ENCODE measurements at places on chromosomes 7 and 10.

DNA sequence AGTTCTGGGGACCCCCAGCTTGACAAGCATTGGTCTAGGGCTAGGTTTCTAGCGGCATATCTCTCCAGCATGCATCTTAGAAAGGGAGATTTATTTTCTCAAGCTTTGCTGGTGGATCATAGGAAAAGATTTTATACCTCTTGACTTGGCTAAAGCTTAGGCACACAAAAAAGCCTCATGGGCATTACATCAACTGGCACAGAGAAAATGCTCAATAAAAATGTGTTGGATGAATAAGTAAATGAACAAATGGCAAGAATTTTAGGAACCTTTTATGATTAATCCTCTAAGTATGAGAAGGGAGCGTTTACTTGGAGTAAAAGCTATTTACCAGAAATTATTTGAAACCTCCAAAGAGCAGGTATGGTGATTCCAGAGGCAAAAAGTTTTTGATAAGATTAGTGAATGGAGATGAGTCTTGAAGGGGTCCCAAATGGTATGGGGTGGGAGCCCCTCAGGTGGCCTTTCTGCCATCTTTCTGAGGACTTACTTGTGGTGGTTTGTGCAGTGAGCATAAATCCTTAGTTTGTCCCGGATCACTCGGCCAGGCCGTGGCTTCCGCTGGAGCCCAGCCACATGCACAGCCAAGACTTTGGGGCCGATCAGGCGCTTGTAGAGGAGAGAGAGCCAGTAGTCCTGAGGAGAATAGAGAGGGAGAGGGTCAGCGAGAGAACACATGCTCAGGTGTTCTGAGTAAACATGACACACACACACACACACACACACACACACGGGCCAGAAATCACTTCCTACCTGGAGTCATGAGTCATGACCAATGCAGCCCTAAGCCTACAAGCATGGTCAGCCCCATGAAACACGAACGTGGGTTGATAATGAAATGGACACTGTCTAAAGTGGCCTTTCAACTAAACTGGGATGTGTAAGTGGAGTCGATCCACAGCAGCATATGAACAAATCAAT, 43.1 kb upstream of the HPS1 start:
- no peak for DNase-seq

GRCh38 chr7:29607889-29608288, 44.3 kb downstream of the PRR15 start:
- no peak for DNase-seq

DNA sequence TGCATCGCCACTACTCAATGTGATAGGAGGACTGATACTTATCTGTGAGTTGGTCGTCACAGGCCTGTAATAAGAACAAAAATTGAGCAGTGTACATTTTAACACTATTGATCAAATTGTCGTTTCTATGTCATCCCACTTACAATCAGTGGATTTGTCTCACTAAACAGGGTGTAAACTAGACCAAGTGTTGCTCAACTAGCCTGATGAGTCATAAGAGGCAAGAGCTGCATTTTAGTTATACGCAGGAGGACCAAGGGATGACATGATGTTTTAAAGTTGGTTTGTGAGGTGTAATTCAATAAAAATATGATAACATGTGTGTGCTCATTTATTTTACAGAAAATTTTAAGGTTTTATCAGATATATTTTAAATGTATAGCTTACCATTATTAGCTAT, 1239.2 kb downstream of the REEP3 start:
- no peak for DNase-seq

DNA sequence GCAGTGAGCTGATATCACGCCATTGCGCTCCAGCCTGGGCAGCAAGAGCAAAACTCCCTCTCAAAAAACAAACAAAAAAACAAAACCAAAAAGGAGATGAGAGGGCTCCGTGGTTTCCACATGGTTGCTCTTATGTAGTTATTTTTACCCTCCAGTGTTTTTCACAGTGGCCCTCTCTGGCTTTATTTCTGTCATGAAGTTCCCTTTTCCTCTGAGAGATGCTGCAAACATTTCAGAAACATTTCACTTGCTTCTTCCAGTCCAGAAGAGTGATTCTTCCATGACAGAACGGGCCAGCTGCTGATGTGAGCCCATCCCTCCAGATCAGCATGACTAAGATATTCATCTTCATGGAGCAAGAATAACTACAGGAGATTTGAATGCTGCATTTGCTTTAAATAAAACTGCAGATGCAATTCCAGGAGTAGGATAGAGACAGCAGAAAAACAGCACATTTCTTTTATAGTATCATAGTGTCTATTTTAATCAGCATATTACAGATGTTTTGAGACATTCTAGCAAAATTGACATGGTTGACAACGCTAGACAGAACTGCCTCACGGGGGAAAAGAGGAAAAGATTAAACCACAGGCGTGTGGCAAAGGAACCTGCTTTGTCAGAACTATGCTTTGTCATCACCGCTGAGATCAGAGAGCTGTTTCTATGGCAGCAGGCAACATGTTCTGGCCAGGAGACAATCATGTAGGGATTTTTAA, 40.3 kb downstream of the NRCAM start:
- peak; percentile 29 for DNase-seq

DNA sequence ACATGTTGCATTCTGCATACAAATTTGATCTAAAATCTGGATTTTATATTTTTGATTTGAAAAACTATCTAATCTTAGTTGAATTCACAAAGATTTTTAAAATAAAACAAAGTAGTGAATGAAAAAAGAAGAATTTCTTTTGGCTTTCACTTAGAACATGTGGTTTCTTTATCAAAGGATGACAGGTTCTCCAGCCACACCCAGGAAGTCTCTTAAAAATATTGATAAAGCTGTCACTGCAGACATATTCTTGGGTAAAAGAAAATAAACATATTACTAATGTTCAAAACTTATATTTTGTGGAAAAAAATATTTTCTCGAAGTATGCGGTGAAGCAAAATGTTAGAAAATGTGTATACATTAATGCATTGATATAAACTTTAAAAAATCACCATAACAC, 44.3 kb downstream of the ARL4A start:
- DNase-seq, result no peak

DNA sequence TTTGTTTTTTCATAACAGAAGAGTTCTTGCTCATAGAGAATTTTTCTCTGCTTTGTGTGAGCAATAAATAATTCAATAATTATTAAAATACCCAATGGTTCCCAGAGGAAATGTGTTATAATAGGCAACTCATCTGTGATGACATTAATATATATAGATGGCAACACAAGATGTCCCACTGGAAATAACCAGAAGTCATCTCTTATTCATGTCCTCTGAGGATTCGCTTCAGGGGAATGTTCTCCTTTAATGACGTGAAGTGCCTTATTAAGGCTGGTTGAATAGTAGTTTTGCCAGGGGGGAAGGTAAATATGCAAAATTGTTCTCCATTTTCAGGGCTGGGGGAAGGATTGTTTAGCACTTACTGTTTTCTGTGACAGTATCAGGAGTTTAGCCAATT, 3.1 kb downstream of the SLC39A12 start:
- no peak for DNase-seq

DNA sequence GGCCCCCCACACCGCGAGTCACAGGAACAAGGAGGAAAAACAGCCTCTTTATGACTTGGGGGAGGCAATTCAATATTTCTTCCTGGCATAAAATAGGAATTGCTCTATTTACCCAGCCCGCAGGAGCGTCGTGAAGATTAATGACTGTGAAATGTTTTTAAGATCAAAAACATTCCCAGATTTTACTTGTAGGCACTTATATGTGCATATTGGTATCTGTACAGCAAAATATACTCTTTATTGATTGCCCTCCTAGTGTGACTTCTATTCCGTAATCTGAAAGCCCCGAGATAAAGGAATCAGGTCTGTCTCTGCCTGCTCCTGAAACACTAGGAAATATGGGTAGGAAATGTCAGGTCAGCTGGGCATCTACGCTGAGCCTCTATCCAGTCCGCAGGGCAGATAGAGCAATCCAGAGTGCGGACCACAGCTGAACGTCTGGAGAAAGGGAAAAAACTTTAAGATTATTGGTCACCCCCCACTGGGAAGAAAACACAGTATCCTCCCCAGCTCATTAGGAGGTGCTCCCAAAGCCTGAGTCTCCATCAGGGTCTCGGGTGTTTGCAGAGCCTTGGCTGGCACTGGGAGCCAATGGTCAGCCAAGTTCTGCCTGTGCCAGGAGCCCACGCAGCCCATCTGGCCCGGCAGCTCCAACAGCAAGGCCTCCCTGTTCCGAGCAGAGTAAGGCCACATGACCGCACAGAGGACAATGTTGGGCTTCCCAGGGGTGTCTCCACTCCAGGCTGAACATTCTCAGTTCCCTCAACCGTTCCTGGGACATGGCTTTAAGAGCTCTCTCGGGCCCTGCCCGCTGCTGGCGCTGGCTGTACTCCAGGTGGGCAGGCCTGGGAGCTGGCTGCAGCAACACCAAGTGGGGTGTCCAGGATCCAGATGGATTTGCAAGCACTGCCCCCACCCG, 7.7 kb downstream of the CTBP2 start:
- DNase-seq, result no peak

GRCh38 chr7:94382746-94383145, 11.9 kb upstream of the COL1A2 start:
- no peak for DNase-seq

DNA sequence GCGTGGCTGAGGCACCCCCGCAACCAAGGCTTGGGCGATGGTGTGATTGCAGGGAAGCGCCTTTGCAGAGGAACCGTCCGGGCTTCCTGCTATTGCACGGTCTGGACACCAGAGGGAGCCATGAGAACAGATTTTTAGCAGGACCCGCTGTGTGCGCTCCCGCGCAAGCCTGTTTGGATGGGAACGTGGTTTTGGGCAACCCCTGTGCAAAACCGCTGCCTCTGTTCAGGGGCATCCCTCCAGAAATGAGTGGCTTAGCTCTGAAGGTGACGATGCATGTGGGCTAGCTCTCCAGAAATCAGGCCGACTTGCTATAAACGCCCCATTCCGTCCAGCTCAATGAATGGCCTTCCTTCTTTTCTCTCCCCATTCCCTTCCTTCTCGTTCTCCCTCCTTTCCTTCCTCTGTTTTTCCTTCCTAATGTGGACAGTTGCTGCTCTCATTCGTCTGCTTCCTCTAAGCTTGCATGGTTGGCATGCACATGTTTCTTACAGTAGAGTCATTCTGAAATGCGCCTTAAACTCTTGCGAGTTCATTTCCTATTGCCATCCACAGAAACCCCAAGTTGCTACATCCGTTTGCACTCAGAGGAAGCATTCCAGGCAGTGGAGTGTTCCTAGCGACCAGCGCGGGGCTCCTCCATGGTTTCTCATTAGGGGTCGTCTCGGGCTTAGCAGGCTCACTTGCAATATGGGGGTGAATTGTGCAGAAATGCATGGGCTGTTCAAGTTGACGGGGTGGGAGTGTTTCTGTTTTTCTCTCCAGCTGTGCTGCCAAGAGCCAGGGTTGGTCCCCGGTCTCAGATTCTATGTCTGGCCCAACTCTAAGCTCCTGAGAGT, 302.5 kb upstream of the GALNT17 start:
- peak; percentile 64 for DNase-seq

DNA sequence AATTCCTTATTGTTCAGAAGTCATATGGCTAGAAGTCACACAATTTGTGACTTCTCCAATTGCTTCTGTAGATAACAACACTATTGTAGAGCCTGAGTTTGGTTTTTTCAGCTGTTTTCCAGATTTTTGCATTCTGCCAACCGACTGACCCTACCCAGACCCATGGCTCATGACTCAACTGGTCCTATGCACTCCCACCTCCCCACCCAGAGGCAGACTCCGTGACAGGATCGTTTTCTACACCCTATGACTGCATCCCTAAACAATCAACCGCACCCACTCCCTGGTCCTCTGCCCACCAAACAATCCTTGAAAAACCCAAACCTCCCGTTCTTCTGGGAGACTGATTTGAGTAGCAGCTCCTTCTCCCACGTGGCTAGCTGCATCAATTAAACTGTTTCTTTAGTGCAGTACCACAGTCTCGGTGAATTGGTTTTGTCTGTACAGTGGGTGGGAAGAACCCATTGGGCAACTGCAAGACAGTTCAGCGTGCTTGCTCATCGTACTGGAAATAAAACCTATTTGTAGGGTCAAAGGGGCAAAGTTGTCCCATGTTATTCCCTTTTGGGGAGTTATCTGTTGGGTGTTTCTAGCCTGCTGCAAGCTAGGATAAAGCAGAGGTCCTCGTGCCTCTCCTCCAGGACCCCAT, 150.3 kb upstream of the FAM20C start:
- no peak for DNase-seq

DNA sequence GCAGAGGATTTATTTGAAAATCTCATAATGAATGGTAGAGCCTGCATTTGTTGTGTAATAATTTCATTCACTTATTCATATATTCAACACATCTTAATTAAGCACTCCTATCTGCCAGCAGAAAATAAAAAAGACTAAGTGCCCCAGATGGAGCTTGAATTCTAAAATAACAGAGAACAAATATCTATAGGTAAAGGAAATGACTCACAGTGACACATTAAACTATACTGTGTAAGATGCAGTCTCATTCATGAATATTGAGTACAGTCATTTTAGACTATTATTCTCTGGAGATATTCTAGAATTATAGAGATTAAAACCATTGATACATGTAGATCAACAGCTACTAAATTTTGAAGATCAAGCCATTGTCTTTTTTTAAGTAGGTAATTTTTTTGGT, 72.1 kb downstream of the PTPRZ1 start:
- DNase-seq, result no peak

- DNase-seq, result no peak
Observed at GRCh38 chr7:141234335-141235105, 160.7 kb downstream of the TMEM178B start.

DNA sequence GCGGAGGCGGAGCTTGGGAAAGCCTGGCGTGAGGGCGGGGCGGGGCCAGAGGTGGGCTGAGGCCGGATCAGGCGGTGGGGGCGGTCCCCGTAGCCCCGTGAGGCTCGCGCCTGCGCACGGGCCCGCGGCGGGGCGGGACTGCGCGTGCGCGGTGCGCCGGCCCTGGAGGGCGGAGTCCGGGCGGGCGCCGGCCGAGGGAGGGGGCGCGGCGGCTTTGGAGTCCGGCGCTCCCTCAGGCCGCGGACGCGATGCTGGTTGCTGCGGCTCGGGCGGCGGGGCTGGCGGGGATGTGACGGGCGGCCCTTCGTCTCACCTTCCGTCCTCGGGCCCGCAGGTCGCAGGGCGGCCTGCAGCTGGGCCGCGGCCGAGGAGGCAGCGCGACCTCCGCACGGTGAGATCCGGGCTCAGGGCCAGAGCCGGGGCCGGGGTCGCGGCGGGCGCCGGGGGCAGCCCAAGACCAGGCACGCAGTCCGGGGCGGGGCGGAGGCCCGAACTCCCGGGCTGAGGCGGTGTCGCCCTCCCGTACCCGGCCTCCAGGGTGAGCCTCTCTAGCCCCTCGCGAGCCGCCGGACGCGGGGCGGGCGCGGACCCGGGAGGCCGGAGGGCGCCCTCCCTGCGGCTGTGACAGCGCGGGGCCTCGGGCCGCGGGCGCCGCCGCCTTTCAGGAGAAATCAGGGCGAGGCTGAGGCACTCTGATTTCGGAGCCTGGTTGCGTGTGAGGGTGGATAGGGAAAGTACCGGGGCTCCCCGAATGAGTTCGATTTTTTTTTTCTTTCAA, at the start of gene CCSER2:
Gene CCSER2 (plus strand): TSS at position 172 of the 778 bp plus-strand sequence. CDS start 42,464 bp downstream, outside the sequence.
- peak; percentile 87 for DNase-seq

- DNase-seq, result no peak
Observed at GRCh38 chr10:14761372-14761771, 13.3 kb downstream of the FAM107B start.

Data from SK-N-DZ (cell line).